Germinal center (tissue), 1 donor: ENCODE measurements at places on chromosomes 1 and 21.

GRCh38 chr1:110084227-110085078 is 14.0 kb upstream of the ALX3 start:
- peak; percentile 45 for DNase-seq

DNA sequence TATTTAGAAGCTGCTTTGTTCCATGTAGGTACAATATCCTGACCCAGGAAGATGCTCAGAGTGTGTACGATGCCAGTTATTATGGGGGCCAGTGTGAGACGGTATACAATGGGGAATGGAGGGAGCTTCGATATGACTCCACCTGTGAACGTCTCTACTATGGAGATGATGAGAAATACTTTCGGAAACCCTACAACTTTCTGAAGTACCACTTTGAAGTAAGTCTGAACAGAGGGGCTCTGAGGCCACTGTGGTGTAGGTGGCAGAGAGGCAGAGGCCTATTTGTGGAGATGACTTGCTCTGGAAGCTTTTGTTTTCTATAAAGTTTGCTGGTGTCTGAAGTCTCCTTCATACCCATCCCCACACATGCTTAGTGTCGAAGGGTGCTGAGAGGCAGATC is 26.8 kb downstream of the C8A start:
- no peak for DNase-seq

- DNase-seq: no peak
Observed at GRCh38 chr1:236808564-236809130, 13.6 kb downstream of the MTR start.

GRCh38 chr1:50265790-50266314 is 157.1 kb downstream of the ELAVL4 start:
- no peak for DNase-seq

GRCh38 chr1:241612533-241613477 is 27.4 kb downstream of the CHML start:
- DNase-seq: no peak

DNA sequence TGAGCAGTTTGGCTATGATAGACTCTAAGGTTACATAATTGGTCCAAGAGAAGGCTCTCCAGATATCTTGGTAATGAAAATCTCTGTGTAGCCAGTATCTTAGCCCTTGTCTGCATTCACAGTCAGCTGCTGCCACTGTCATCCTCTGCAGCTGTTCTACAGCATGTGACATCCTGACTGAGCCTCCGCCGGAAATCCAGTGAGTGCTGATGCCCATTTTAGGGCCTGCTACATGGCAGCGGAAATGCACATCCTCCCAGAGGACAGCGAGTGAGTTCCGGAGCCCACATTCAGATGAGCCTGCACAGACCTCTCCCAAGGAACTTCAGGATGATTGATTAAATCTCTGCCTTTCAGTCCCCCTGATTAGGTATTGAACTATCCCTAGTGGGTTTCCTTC is 237.1 kb downstream of the HHIPL2 start:
- no peak for DNase-seq

- no peak for DNase-seq
Observed at GRCh38 chr1:234999513-234999940, 129.1 kb downstream of the TOMM20 start.

DNA sequence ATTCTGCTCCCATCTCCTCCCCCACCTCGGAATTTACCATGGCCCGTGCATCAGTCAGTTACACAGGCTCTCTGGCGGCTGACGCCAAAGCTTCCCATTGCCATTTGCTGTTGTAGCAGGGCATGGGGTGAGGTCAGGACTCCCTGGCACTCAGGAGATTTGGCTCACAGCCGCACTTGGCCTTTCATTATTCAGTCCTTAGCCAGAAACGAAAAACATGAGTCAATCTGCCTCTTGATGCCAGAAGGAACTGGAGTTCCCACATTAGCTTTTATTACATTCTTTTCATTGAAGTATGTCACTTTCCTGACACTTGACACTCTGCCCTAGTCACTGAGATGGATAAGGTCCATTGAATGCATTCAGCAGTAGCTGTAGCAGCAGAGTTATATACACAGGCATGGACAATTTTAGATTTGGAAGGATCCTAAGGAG is 260.6 kb downstream of the CACNA1E start:
- no peak for DNase-seq

DNA sequence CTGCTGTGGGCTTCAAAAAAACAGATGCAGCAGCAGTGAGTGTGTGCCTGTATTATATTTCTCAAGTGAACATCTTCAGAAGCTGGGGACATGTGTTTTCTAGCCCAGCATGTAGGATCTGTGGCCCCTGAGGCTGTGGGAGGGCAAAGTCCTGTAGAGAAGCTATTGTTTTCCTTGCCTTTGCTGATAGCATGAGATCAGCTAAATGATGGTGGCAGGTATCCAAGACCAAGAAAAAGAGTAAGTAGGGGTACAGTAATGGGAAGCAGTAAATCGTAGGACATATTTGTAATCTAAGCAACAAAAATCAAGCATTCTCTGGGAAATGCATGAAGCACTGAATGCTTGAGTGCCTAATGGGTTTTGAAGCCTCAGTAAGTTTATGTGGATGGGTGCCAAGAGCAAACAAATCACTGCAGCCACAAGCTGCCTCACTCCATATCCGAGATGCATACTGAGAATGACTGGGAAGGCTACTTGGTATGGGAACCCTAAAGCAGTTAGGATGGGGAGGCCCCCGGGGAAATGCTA is 98.3 kb downstream of the CD58 start:
- DNase-seq: no peak

GRCh38 chr1:180173451-180173850 is 18.8 kb downstream of the QSOX1 start:
- DNase-seq: no peak

GRCh38 chr21:30695956-30696355 is 22.6 kb downstream of the KRTAP21-3 start:
- DNase-seq: no peak

- no peak for DNase-seq
Observed at GRCh38 chr1:63984930-63985290, 211.1 kb downstream of the ROR1 start.

DNA sequence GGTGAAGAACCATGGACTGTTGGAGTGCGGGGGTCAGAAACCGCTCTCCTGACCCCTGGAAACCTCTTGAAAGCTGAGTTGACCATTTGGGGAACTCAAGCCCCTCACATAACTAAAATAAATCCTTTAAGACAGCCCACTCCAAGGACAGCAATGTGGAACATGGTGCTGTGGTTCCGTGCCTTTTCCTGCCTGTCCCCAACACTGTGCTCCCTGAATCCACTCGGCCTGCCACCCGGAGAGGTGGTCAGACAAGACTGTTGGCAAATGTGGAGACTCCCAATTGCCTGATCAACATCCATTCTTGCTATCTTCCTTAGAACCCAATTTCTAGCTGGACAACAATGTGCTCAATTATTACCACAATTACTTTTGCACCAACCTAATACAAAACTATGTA is 286.0 kb downstream of the NPHP4 start:
- DNase-seq: no peak

GRCh38 chr1:176195547-176195946 is 11.5 kb downstream of the COP1 start:
- no peak for DNase-seq

- DNase-seq: no peak
Observed at GRCh38 chr1:244751271-244751895, 84.1 kb upstream of the COX20 start.

- DNase-seq: no peak
Observed at GRCh38 chr1:234609691-234610042, 311 bp downstream of the IRF2BP2 start.

- no peak for DNase-seq
Observed at GRCh38 chr1:173297798-173298391, 90.8 kb upstream of the TNFSF4 start.

- DNase-seq: no peak
Observed at GRCh38 chr1:17745479-17745955, 9.6 kb upstream of the ACTL8 start.

- DNase-seq: no peak
Observed at GRCh38 chr1:36351227-36351977, 28.0 kb upstream of the EVA1B start.

GRCh38 chr1:166827426-166827825 is 11.8 kb upstream of the POGK start:
- no peak for DNase-seq

GRCh38 chr1:11187931-11188330 is 1.2 kb upstream of the ANGPTL7 start:
- DNase-seq: no peak

GRCh38 chr1:59007820-59008598 is 224.2 kb upstream of the JUN start:
- DNase-seq: no peak

GRCh38 chr1:7808253-7808844 is 24.3 kb downstream of the PER3 start:
- peak; percentile 13 for DNase-seq

DNA sequence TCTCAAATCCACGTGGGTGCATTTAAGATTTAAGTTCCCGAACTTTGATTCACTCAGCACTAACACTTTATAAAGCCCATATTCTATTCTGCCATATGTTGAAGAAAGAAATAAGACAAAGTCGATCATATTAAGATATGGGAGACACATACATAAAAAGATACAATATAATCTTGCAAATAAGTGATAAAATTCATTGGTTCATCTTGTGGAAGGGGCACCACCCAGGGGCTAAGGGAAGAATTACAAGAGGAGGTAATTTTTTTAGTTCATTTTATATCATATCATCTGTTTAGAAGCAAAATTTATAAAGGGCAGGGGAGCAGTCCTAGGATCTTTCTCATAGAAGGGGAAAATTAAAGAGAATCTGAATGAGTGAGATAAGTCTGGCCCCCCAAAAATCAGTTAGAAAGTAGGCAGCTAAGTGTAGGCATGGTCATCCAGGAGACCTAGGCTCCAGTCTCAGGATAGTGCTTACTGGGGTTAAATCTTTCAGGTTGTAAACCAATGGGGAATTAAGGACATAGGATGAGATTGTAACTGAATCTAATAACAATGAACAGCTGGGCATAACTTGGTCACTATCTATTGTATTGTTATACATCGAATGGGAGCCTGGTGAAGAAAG is 124.2 kb upstream of the L1TD1 start:
- DNase-seq: no peak

GRCh38 chr1:45016767-45017166 is 4.7 kb downstream of the UROD start:
- DNase-seq: no peak

- DNase-seq: no peak
Observed at GRCh38 chr1:206455666-206456344, 14.5 kb upstream of the IKBKE start.

GRCh38 chr1:61980561-61980960 is 214.1 kb upstream of the L1TD1 start:
- no peak for DNase-seq

DNA sequence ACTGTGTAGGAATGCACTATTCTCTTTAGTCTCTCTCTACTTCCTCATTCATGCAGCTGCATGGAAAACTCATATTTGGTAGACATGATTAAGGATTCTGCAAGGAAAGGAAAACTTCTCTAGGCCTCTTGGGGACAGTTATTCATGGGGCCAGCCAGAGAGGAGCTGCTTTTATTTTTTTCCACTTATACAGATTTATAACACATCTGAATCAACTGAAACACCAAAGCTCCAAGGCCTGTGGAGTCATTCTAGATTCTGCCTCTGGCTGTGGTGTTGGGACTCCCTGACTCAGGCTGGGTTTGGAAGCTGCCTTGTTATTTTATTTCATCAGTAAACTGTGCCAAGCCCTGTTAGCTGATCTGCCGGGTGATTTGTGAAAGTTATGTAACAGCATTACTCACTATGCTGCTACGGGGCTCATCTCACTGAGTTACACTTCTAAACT is 83.9 kb upstream of the EDEM3 start:
- no peak for DNase-seq

- no peak for DNase-seq
Observed at GRCh38 chr21:28442624-28443023, 550.1 kb downstream of the LTN1 start.

- no peak for DNase-seq
Observed at GRCh38 chr21:45894906-45895777, 86.4 kb upstream of the COL6A1 start.

GRCh38 chr1:157831968-157832626 is 9.5 kb downstream of the CD5L start:
- no peak for DNase-seq

GRCh38 chr1:15272009-15272781 is 25.2 kb downstream of the FHAD1 start:
- DNase-seq: peak; percentile 32

DNA sequence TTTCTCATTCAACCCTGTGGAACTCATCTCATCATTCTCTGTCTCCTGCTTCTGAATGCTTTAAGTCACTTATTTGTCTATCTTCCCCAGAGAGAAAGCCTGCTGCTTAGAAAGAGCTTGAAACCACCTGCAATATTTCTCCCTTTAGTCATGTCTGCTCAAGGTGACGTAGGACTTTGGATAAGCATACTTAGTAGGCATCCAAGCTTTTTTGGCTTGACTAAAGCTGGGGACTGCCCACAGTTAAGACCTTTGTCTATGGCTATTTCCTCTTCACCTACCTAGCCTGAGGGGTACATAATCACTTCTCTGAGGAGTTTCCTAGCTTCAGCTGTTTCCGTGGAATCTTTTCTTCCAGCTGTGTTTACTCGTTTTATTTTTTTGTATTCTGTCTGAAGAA is 665.8 kb upstream of the CAMK1G start:
- DNase-seq: no peak

DNA sequence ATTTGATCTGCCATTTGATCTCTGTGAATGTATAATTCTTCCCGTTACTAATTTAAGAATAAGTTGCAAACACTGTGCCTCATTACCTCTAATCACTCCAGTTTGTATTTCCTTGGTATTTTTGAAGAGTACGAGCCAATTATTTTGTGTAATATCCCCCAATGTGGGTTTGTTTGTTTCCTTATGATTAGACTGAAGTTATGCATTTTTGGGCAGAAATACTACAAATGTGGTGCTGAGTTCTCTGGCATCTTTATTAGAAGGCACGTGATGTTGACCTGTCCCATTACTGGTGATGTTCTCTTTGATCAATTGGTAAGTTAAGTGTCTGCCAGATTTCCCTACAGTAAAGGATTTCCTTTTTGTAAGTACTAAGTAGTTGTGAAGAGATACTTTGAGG is 10.3 kb downstream of the MIXL1 start:
- no peak for DNase-seq

- no peak for DNase-seq
Observed at GRCh38 chr21:42638266-42638863, 15.1 kb upstream of the PDE9A start.

GRCh38 chr1:156812293-156812990 is 4.2 kb downstream of the SH2D2A start:
- no peak for DNase-seq

- no peak for DNase-seq
Observed at GRCh38 chr21:33089395-33090119, 19.6 kb downstream of the OLIG1 start.

DNA sequence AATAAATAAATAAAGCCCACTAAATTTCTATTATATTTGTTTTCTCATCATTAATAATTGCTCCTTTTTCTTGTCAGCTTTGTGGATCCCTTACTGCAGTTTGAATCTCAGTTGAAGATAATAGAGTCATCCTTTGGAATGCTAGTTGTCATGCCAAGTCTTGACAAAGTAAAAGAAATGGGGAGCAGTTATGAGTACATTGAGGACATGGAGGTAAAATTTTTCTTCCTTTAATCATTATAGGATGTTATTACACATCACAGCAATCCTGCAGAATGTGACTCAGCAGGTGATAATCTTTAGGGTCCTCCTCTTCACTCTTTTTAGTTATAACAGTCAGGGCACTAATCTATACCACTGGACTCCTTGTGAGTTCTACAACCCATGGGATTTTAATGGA is 24.1 kb downstream of the MROH9 start:
- DNase-seq: no peak
